ENCODE measurements at places on chromosomes 12 and 14.

- no peak for DNase-seq
Measured at GRCh38 chr12:13950502-13950901, 30.9 kb downstream of the GRIN2B start.

GRCh38 chr12:29783773-29784666, at the start of gene TMTC1:
Gene TMTC1, minus strand, starts transcription at chr12:29783942. Its CDS starts 191 bp downstream, at chr12:29783751.
- peak; percentile 59 for DNase-seq

GRCh38 chr14:83355609-83356008, 1822.0 kb upstream of the SEL1L start:
- DNase-seq = no peak

- DNase-seq = no peak
Measured at GRCh38 chr14:65771271-65771670, 358.7 kb downstream of the FUT8 start.

- no peak for DNase-seq
Measured at GRCh38 chr12:122747224-122748135, 5.1 kb upstream of the DENR start.

- DNase-seq = no peak
Measured at GRCh38 chr12:42730291-42730690, 140.7 kb upstream of the PRICKLE1 start.

GRCh38 chr14:80278293-80279023, 67.2 kb upstream of the DIO2 start:
- no peak for DNase-seq

GRCh38 chr14:81269100-81269978, 48.6 kb upstream of the GTF2A1 start:
- no peak for DNase-seq

DNA sequence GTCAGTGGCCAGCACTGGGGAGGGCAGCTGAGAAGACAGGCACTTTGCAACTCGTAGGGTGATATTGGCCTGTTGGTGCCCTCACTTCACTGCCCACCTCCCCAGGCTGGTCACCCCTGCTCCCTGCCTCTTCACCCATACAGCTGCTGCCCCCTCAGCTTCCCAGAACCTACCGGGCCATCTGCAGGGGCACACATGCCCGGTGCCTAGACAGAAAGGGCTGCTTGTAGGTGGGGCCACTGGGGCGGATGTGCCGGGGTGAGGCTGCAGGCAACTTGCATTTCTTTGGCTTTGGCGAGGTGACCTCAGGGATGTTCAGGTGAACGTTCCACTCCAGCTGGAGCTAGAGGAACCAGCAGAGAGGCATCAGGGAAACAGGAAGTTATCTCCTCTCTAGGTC, 17.2 kb downstream of the FAM186B start:
- no peak for DNase-seq

- peak; percentile 24 for DNase-seq
Measured at GRCh38 chr12:57242691-57243454, 8.1 kb downstream of the STAC3 start.

DNA sequence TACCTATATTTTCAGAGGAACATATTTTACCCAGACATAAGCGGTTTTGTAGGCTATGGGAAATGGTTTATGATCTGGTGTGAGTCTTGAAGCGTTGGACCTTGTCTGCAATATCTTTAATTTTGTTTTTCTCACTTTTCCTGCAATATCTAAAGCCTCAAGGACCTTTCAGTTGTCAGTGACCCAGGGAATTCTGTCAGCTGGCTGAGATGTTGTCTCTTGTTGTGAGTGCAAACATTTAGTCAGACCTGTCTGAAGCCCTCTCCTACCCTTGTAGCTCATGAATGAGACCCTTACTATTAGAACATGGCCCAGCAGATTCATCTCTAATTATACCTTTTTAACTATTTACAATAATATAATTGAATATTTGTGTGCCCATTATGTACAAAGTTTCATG, 53.6 kb downstream of the SPATA7 start:
- DNase-seq = no peak

DNA sequence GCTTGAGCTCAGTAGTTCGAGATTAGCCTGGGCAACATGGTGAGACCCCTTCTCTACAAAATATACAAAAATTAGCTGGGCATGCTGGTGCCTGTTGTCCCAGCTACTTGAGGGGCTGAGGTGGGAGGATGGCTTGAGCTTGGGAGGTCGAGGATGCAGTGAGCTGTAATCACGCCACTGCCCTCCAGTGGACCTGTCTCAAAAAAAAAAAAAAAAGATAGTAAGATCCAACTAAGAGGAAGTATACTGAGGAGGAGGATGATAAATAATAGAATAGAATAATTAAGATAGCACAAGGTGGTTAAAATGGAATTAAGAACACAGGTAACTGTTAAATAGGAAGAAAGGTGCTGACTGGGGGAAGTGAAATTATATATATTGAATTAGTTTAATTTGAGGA, 37.0 kb upstream of the BAZ1A start:
- no peak for DNase-seq

- no peak for DNase-seq
Measured at GRCh38 chr12:57720606-57721595, 17.6 kb downstream of the AGAP2 start.

DNA sequence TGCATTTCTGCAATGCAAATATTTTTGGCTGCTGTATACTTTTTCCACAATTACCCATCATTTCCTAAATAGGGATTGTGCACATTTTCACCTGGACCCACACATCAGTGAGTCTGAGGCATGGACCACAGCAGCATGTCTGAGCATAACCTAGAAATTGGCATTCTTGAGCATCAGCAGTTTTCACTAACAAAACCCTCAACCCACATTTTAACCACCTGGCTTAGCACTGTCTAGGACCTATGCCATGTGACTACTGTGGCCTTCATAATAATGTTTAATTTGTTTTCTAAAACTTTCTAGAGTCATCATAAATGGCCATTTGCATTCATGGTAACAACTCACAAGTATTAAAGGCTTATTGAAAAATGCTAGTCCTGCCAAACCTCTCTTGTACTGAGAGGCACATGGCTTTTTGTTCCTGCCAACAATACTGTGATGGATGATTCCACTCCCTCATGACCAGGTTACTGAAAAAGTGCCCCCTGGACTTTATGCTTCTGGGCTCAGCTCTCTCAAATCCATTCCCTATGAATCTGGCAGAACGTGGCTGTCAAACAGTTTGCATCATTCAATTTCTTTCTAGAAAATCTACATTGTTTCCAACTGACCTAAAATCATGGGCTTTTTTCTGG, 240.0 kb downstream of the MDGA2 start:
- DNase-seq = no peak

- no peak for DNase-seq
Measured at GRCh38 chr12:53751336-53752191, at the start of gene CISTR. Gene CISTR, minus strand, starts transcription at chr12:53751979.

DNA sequence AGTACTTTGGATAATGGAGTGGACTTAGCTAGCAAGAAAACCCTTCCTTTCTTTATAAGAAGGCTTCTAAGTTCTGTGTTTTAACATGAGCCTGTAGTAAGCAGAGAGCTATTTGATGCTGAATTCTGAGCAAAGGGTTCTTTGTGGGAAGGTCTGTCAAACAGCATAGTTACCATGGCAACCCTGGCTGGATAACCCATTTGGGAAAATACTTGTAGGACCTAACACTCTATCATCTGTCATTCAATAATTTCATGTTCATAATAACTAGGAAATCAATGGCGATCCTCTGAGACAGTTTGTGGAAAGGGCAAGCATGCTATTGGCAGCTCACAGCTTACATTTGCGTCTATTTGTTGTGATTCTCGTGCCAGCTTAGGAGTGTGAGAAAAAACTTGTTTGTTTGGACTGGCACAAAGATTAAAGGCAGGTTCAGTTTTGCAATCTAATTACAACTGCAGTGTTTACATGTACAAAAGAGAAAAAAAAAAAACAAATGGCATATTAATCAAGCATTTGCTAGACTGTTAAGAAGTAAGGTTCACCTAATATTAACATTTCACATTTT, 219.2 kb downstream of the PDZRN4 start:
- DNase-seq = no peak

DNA sequence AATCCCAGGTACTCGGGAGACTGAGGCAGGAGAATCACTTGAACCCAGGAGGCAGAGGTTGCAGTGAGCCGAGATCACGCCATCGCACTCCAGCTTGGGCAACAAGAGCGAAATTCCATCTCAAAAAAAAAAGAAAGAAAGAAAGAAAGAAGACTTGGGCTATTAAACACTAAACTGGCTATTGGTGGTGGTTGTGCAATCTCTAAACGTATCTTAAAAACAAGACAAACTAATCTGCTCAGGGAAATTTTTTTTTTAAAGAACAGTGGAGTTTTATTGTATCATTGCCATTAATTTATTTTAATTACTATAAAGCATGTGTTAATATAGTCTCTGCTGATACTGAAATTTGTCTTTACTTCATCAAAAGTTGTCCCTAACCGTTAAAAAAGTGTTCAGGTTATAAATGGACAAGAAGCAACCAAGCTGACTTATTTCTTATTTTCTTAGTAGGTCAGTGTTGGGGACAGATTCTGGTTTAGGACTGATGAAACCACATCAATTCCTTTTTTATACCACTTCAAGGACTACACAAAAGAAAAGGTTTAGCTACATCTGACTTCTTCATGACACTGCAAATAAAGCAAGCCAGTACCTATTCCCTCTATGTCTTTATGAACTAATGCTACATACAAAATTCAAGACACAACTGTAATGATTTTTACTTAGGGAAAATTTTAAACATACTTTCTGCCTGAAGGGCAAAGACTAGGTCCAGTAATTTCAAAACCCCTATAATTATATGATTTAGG, 68.7 kb upstream of the KRAS start:
- DNase-seq = no peak

DNA sequence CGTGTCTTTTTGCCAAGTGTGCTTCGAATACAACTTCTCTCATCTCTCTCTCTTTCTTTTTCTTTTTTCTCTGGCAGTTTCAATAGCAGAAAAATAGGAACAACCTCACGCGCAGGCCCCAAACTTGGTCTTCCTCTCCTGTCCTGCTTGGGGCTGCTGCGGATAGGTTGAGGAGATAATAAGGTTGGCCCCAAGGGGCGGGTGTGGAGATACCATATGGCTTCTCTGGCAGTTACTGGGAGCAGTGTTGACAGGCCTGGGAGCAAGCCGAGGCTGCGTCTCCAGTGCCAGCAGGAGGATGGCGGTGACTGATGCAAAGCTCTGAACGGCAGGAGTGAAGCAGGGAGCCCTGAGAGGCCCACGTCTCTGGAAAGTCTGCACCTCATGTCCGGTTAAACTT, 89.5 kb upstream of the MANSC4 start:
- no peak for DNase-seq

- no peak for DNase-seq
Measured at GRCh38 chr14:102939329-102939728, 16.9 kb downstream of the AMN start.
